ENCODE measurements at places on chromosomes 4 and X.

DNA sequence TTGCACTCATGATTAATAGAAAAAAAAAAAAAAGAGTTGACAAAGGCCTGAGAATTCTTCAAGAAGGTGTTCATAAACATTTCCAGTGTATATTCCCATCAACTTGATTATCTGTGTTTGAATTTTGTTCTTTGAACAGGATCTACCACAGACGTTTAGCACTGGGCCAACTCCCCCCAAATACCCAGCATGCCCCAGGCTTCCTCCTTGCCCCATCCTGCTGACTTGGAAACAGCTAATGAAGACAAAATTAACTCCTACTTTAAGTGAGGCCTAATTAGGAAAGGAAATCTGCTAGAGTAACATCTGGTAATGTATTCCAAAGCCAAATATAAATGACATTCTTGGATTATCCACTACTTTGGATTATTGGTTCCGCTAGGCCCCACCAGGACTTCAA lies 52.5 kb downstream of the PPARGC1A start:
- no peak for DNase-seq

- no peak for DNase-seq
Measured at GRCh38 chr4:23041501-23041900, 348.8 kb downstream of the GBA3 start.

GRCh38 chr4:26120098-26120825 lies 200.6 kb upstream of the RBPJ start:
- no peak for DNase-seq

DNA sequence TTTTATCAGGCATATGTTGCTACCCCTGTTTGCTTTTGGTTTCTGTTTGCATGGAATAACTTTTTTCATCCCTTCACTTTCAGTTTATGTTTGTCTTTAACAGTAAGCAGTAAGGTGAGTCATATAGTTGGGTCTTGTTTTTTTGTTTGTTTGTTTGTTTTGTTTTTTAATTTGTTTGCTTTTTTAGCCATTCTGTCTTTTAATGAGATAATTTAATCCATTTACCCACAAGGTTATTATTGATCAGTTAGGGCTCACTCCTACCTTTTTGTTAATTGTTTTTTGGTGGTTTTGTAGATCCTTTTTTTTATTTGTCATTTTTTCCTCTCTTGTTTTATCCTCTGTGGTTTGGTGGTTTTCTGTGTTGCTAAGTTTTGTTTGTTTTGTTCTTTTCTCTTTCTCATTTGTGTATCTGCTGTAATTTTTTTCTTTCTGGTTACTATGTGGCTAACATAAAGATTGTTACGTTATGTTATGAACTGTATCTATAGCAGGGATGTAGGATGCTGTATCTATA lies 379.5 kb upstream of the MAD2L1 start:
- DNase-seq: no peak

DNA sequence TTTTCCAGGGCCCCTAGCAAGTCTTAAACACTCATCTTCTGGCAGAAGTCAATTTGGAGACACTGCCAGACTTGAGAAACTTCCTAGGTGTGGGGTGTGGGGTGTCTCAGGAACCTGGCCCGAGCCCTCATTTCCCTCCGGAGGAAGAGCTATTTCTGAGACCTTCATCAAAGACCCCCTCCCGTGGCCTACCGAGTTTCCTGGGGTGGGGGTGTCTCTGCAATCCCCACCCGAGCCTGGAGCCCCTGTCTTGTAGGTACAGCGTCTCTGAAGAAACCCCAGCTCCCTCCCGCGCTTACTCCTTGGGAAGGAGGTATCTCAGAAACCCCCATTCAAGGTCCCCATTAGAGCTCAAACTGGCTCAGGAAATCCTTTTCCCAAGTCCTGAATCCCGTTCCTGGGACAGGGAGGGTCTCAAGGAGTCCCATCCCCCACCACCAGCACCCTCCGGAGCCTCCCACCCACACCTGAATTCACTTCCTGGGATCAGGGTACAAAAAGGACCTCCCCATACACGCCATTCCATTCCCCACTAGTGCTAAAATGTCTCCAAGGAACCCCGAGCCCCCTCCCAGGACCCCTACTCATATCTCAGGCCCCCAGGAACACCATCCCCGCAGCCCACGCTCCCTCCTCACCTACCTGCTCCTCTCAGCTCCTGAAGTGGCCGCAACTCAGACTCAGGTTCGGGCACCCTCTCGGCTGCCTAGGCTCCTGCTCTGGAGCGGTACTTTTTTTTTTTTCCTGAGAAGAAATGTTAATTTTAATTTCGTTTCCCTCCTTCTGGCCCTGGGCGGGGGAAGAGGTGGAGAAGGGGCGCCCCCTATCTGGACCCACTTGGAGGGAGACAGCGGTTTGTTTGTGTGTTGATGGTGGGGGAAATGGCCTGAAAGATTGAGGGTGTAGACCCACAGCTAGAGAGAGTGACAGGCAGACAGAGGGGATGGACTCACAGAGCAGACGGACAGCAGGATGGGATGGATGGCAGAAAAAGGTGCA lies 1.1 kb downstream of the SLC38A5 start:
- DNase-seq: no peak

DNA sequence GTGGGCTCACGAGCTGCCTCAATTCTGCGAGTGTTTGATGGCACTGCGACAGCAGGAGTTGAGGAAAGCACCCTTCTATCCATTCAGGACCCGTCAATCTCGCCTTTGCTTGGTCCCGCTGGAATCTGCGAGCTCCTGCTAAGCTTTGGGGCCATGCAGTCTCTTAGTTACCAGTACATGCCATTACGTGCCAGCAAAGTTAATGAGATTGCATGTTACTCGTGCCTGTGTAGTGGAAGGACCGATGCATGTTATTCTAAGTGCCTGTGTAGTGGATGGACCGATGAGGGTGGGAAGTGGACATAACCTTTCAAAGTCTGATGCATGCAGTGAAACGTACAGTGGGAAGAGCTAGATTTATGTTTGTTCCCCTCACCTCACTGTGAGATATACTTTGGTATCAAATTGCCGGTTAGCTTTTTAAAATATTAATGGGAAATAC lies 569 bp downstream of the RPS3A start:
- DNase-seq: no peak

DNA sequence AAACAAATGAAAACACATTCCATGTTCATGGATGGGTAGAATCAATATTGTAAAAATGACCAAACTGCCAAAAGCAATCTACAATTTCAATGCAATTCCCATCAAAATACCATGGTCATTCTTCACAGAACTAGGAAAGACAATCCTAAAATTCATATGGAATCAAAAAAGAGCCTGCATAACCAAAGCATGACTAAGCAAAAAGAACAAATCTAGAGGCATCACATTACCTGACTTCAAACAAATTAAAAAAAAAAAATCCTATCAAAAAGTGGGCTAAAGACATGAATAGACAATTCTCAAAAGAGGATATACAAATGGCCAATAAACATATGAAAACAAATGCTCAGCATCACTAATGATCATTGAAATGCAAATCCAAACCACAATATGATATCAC lies 297.5 kb downstream of the NAF1 start:
- DNase-seq: no peak

DNA sequence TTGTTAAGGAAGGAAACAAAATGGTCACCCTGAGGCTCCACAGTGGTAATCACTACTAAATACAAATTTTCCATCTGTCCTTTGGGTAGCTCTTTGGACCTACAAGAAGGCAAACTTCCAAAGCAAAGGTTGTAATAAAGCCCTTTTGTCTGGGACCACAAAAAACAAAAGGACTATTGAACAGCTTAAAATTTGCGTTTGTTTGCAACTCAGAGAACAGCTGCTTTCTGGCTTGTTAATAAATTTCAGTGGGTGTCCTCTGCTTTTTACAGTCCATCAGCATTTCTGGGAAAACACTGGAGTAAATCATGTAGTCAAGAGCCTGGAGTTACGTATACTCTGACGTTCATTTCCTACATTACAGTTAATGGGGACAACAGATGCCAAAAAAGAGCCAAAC lies 439.7 kb upstream of the DIAPH2 start:
- DNase-seq: no peak

DNA sequence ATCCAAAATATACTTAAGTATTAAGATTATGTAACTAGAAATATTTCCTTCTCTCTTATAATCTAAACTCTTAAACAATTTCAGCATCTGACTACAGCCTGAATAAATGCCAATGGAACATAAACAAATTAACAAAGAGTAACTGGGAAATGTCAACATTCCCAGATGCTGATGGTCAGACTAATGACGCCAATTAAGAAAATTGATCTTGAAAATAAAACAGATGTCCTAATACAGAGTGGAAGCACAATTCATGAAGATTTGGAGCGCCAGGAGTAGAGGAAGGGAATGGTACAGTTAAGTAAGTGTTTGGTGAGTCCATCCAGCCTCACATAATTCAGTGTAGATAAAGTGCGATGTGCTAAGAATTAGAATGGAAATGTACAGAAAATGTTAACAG lies 203.7 kb upstream of the NWD2 start:
- no peak for DNase-seq

GRCh38 chr4:13267091-13267490 lies 217.0 kb downstream of the RAB28 start:
- no peak for DNase-seq

DNA sequence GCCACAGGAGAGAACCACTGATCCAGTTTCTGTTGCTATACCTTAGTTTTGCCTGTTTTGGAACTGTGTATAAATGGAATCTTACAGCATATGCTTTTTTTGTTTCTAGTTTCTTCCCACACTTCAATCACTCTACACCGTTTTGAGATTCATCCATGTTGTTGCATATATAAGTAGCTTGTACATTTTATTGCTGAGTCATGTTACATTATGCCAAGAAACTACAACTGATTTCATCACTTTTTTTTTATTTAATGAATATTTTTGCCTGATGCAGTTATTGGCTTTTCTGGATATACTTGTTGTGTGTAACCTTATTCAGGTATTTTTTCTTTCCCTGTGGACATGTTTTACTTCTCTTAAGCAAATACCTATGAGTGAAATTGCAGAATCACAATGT lies 1135.9 kb downstream of the RAPGEF2 start:
- DNase-seq: no peak

GRCh38 chr4:74311696-74312313 lies 3.5 kb downstream of the EPGN start:
- no peak for DNase-seq

DNA sequence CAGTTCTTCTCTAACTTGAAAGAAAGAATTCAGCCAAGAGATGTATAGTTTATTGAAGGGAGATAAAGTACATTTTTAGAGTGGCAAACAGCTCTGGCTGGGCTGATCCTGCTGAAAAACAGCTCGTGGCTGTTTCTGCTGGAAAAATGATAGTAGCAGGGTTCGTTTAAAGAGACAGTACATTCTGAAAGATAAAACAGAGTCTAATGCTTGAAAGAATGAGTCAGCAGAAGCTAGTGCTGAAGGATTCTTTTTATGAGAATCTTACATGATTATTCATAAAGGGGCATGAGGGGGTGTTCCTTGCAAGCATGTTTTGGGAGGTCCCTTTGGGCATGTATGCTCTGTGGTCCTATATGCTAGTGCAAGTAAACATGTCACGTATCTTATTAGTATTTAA lies 790.0 kb downstream of the PCDH18 start:
- no peak for DNase-seq

DNA sequence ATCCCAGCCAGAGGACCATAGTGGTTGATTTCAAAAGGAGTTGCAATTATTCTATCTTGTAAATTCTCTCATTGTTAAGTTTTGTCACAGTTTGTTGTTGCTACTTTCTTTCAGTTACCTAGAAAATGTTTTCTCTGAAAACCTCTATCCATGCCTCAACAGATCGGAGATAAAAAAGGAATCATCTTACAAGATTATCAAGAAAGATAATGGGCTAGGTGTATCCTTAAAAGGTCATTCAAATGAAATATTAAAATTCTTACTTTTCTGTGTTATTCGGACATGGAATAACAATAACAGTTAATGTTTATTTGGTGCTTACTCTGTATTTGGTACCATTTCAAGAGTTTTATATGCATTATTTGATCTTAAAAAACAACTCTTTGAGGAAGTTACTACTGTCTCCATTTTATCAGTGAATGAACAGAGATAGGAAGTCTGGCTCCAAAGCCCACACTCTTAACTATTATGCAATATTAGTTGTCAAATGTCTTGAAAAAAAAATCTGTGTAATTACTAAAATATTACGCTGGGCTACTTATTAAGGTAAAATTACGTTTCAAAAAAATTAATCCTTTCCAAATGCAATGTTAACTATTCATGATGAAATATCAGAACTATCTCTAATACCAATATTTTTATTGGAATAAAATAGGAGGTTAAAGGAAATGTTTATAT lies 97.5 kb downstream of the SNCA start:
- no peak for DNase-seq

GRCh38 chr4:141971869-141972268 lies 335.5 kb downstream of the IL15 start:
- no peak for DNase-seq

DNA sequence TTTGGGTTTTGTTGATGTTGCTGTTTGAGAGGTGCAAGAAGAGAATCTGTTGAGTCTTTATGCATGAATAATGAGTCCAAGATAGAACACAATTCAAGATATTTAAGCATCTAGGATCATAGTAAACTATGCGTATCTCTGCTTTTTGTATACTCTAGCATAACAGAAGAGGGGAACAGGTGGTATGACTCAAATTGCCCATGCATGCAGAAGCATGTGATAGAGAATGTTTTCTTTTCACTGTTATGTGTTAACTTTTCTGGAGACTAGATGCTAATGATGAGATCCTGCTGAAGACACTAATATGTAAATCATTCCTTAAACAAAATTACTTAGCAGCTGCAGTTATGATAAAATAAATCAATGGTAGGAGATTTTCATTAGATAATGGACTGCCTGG lies 165.3 kb upstream of the FTHL17 start:
- no peak for DNase-seq

DNA sequence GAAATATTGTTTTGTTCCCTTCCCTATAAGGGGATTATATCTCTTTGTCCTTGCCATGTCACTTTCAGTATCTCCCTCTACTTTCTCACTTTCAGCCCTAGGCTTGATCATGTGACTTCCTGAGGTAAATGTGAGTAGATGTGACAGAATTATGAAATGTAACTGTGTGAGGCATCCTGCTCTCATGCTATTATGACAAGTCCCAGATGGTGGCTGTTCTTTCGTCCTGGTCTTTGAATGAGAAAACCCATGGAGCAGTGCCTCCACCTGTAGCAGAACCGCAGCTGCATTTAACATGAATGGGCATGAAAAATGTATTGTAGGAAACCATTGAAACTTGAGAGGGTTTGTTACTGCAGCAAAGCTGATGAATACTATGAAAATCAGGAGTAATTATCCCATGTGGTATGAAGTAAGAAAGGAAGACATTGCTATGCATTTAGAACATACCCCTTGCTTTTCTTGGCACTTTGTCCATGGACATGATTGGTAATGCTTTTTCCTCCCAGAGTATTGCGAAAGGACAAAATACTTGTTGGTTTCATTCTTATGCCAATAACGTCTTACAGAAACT lies 202.2 kb upstream of the GPRIN3 start:
- DNase-seq: no peak

Data from PC-9 (cell line).